ENCODE measurements at places on chromosomes 13 and 19. TPM values are rescaled to one million over a fixed set of nuclear protein-coding genes. Genes with fewer than 3 reads are reported as not detected.

GRCh38 chr19:2051773-2052704, 995 bp upstream of the MKNK2 start:
- peak; percentile 86 for DNase-seq

- DNase-seq: no peak
Measured at GRCh38 chr19:32197896-32198882, 147.2 kb upstream of the ZNF507 start.

The FARP1 gene
- polyA plus RNA-seq: 8.3 TPM

DNA sequence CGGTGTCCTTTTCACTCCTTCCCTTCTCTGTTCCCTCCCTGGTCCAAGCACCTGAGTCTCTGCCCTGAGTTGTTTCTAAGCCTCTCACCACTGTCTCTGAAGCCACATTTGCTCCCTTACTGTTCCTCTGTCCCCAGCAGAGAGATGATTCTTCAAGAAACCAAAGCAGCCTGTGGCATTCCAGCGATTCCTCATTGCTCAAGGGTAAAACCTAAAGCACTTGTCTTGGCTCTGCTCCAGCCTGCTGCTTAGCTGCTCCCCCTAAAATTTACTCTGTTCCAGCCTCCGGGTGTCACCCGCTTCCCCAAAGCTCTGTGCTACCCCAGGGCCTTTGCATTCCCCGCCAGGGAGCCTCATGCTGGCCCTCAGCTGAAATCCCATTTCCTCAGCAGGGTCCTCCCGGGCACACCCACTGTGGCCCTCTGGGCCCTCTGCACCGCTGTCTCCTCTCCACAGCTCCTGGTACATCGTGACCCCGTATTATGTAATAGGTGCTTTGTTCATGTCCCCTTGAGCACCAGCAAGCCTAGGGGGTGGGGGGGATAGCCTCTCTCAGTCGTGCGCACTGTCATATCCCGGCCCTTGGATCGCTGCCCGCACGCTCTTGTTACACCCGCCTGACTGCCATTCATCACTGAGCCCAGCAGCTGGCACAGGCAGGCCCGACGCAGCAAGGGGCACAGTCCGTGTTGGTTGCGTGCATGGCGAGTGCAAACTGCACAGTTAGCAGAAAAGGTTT, 15.8 kb downstream of the TECR start:
- DNase-seq: peak; percentile 79

DNA sequence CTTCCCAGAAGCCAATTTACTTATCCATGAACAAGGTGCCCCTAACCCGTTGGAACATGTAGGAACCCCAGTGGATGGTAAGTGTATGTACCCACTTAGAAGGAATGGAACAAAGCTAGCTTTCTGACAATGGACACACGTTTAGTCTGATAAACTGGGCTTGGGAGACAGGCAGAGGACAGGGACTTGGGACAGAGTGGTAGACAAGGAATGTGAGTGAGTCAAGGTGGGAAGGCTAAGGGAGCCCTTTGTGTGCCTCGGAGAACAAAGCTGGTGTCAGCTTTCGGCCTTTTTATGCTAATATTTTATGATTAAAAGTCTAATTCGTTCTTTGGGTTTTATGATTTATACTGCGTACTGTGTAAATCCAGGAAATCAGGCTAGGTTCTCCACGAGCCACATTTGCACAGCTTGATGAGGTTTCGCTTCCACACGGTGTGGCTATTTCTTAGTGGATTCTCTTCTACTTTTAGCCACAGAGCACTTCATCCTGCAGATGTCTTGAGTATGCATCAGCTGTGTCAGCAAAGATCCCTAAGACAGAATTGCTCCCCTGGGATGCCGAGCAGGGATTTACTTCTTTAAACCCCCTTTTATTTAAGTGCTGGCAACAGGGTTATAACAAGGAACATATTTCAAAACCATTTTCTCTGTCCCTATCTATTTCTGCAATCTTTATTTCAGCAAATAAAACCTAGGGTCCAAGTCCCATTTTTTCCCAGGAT, 258.5 kb downstream of the DLEU7 start:
- no peak for DNase-seq

DNA sequence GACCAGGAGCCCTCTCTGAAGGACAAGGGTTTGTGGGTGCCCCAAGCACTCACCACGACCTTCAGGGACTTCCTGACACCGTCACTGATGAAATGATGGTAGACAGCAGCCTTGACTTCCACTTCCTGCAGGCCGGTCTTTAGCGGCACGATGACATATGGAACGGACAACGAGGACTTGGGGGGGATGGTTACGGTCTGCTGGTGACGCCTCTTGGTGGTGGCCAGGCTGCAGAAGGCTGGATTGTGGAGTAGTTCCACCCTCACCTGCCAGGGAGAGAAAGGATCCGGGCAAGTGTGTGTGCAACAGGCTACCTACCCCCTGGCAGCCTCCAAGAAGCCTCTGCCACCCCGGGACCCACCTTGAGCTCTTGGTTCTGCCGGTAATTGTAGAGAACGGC, 23.2 kb downstream of the C3 start:
- DNase-seq: no peak

DNA sequence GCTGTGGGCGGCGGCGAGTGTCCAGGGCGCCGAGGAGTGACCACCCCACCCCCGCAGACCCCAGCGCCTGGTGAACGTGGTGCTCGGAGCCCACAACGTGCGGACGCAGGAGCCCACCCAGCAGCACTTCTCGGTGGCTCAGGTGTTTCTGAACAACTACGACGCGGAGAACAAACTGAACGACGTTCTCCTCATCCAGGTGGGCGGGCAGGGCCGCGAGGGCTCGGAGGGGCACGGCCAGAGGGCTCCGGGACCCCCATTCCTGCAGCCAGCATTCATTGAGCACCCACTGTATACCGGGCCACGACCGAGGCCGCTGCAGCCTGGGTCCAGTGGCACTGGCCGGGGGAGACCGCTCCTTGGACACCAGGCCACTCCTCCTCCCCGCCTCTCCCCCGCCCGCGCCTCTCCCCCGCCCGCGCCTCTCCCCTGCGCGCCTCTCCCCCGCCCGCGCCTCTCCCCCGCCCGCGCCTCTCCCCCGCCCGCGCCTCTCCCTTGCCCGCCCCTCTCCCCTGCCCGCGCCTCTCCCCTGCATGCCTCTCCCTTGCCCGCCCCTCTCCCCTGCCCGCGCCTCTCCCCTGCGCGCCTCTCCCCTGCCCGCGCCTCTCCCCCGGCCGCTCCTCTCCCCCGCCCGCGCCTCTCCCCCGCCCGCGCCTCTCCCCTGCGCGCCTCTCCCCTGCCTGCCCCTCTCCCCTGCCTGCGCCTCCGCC, 3.2 kb downstream of the PRTN3 start:
- DNase-seq: peak; percentile 56

GRCh38 chr13:109685203-109685602, 101.2 kb downstream of the IRS2 start:
- DNase-seq: no peak

- DNase-seq: peak; percentile 61
Measured at GRCh38 chr19:2512523-2513431, 36.9 kb downstream of the GADD45B start.

DNA sequence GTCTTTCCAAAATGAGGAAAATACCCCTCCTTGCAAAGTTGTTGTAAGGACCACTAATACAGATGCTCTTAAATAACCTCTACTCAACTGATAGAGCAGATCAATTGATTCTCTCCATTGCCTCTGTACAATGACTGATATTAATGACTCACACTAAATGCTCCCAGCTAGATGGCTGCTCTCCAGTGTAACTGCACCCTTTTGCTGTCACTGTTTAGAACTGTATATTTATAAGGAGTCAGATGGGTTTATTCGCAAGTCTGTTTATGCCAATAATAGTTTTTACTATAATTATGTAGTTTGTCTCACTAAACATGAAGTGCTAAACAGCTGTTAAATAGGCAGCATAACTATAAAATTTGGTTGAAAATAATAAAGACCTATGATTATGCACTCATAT, 21.0 kb upstream of the N4BP2L1 start:
- DNase-seq: no peak

The CCL25 gene
- not detected for polyA plus RNA-seq

The CEACAM4 gene
- 0.16 TPM for polyA plus RNA-seq

GRCh38 chr13:73880365-73880764, 253.8 kb downstream of the KLF12 start:
- DNase-seq: no peak

GRCh38 chr13:79389026-79389425, 17.0 kb downstream of the RBM26 start:
- DNase-seq: no peak

The ERICH6B gene
- polyA plus RNA-seq: not detected

The WDR88 gene
- polyA plus RNA-seq: not detected

DNA sequence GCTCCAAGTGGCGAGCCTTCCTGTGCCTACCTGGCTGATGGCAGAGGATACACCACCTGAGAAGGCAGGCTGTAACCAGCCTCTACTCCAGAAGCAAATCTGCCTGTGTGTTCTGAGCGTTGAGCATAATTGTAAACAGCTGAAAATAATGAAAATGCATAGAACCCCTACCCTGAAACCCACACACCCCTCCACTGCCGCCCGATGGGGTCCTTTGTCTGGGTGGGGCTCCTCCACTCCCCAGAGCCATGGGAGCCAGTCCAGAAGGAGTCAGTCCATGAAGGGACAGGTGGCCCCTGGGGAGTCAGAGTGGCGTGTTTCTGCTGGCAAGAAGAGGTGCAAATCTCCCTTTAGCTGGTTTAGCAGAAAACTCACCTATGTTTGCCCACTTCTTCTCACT, 8.0 kb upstream of the SOX1 start:
- DNase-seq: no peak

DNA sequence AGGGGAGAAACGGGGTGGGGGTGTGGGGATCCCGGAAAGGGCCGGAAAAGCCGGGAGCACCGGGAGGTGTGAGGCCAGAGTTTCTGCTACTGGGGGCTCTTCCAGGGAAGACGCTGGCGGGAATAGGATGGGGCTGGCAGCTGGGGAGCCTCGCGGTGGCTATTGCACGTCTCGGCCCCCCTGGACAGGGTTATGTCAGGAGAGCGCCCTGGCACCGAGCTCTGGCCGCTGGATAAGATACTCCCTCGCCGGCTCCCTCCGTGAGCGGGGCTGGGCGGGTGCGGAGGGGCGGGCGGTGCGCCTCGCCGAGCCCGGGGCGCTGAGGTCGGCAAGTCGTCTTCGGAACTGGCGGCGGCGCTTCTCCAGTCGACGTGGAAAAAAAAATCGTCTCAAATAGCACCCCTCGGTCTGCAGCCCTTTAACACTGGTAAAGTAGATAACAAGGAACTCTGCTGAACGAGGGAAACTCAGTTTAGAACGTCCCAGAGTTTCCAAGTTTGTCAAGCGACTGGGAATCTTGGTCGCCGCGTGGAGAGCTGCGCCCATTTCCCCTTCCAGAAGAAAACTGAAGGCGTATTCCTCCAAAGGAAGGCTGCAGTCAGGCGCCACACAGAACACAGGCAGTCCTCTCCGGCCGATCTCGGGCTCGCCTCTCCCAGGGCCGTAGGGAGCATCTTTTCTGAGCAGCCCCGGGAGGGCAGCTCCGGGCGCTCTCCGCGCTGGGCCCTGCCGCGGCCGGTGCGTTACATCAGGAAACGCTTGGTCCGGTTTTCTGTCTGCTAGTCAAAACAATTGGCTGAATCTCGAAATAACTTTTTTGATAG, 115.1 kb downstream of the KCNRG start:
- peak; percentile 64 for DNase-seq

GRCh38 chr19:4343370-4344307, at the start of gene MPND:
MPND (plus strand) TSS chr19:4343562; CDS start chr19:4343594, 32 bp downstream.
- peak; percentile 98 for DNase-seq

DNA sequence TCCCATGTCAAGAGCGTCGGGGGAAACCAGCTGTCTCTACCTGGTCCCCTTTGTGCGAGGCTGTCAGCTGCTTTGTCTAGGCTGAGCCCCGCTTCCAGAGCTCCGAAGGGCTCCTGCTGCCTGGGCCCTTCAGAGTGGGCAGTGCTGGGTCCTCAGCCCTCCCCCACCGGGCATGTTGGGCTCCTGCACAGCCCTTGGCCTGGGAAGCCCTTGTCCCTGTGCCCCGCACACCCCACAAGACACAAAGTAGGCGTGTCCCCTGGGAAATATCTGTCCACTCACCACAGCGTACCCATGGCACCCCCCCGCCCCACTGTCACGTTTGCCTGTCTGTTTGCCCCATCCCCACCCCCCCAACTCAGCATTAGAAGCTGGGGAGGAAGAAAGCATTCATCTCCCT, 39.6 kb upstream of the RANBP3 start:
- DNase-seq: no peak

The FXYD1 gene
- 289 TPM for polyA plus RNA-seq

The ZNF439 gene
- polyA plus RNA-seq: 4.7 TPM

- no peak for DNase-seq
Measured at GRCh38 chr19:9362905-9363304, at the start of gene ZNF177. ZNF177 (plus strand) TSS chr19:9363013; CDS start chr19:9378312, 15,299 bp downstream.

DNA sequence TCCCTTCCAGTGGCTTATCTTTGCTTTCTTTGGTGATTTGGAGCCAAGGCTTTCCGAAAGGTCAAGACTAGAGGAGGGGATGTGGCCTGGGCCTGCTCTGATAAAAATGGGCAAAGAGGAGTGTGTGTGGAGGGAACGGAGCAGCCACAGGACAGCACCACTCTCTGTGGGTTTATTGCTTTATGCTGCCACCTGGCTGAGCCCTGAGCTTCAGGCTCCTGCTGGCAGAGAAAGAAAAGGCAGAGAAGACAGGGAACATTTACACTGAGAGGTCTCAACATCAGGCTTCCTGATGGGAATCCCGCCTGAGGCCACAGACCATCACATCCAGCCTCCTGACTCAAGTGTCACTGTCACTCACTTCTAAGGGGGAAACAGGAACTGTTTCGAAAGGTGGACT, 9.2 kb upstream of the GSX1 start:
- no peak for DNase-seq

DNA sequence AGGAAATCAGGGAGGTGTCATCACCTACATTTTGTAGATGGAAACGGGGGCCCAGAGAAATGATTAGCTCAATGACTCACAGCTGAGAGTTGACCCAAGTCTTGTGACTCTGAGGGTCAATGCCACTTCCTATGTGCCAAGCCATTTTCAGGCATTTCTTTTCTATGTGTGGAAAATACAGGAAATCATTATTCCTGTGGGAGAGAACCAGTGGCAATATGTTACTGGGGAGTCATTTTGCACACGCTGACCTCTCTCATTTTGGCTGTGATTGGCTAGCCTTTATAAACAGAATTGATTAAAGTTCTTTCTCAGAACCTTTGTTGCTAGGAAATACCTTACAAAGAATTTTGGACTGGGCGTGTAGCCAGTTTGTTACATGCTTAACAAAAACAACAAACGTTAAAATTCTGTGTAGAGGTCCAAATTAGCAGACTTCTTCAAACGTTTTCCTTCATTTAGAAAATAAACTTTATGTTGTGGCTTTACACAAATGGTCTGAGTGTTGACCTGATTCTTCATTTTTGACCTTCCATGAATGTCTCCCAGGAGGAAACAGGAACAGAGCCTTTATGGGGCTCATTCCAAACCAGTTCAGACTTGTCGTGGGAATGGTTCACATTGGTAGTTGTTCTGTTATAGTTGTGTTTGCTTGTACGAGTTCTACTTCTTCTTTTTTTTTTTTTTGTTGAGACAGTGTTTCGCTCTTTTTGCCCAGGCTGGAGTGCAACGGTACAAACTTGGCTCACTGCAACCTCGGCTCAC, 11.4 kb downstream of the PCCA start:
- DNase-seq: no peak

- no peak for DNase-seq
Measured at GRCh38 chr13:73822668-73823592, 311.3 kb downstream of the KLF12 start.

- peak; percentile 92 for DNase-seq
Measured at GRCh38 chr19:19145684-19146608, 7.7 kb upstream of the TMEM161A start.
